Activated T-cell treated with anti-CD3 and anti-CD28 coated beads, Interleukin-2, amount 50 U/mL, for 72 hours (primary cell): ENCODE measurements at places on chromosomes 12 and 14.

GRCh38 chr14:59465316-59466135 is at the start of gene GPR135:
Gene GPR135 (minus strand): TSS chr14:59465380. CDS start chr14:59465226, 154 bp downstream.
- H3K4me3 ChIP-seq, result peak within 1 kb of the TSS; percentile 90
- no peak for DNase-seq
- H3K27me3 ChIP-seq, result peaks cover 11% of the 10 kb centered on the region
- no peak within 1 kb of the TSS for H3K27ac ChIP-seq
- H3K36me3 ChIP-seq, result peaks cover 2% of the 10 kb centered on the region

DNA sequence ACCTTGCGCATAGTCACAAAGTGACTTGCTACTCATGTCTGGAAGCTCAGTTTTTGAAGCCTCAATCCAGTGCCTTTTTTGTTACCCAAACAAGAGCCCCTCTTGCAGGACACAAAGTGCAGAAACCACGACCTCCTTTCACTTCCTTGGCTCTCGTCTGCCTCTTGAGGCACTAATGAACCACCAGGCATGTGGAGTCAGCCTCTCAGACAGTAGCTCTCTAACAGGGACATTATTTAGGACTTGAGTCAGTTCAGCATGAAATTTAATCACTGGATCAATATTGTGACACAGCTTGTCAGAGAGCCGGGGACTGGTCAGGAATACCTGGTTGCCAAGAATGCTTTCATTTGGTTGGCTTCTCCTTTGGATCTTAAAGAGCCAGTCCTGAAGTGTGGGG is 46.7 kb downstream of the HSPB8 start:
- no peaks in the 10 kb centered on the region for H3K4me1 ChIP-seq
- no peaks in the 10 kb centered on the region for H3K36me3 ChIP-seq
- peaks cover 5% of the 10 kb centered on the region for H3K27me3 ChIP-seq

DNA sequence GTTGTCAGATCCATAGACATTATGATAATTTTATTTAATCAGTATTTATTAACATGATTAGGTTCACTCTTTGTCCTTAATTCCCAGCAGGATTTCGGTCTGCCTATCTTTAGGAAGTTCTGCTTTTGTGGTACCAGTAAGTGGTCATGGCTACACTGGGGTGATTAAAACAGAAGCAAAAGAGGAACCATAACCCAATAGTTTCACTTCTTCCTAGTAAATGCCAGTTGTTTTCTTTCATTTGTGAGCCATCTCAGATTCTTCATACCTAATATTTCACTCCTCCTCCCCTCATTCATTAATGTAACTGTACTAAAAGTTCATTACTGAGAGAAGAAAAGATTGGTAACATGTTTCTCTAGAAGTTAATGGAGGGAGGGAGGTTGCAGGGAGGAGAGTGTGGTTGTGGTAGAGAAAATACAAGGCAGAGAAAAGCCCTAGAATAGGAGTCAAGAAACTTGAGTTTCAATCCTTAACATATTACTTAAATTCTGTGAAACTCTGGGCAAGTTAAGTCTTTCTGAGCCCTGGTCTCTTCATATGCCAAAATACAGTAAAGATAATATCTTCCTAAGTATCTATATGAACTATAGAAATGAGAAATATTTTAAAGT is 101.2 kb downstream of the PEBP1 start:
- no peaks in the 10 kb centered on the region for H3K27me3 ChIP-seq
- no peak for DNase-seq
- peak overlapping the region; percentile 55 for H3K27ac ChIP-seq
- peaks cover 23% of the 10 kb centered on the region for H3K36me3 ChIP-seq
- H3K4me3 ChIP-seq, result no peak overlapping the region
- peaks cover 6% of the 10 kb centered on the region for H3K4me1 ChIP-seq

- no peak overlapping the region for H3K27ac ChIP-seq
- H3K36me3 ChIP-seq, result no peaks in the 10 kb centered on the region
- no peak overlapping the region for H3K4me3 ChIP-seq
- no peaks in the 10 kb centered on the region for H3K4me1 ChIP-seq
Observed at GRCh38 chr12:32397696-32398095, 1.7 kb upstream of the FGD4 start.

DNA sequence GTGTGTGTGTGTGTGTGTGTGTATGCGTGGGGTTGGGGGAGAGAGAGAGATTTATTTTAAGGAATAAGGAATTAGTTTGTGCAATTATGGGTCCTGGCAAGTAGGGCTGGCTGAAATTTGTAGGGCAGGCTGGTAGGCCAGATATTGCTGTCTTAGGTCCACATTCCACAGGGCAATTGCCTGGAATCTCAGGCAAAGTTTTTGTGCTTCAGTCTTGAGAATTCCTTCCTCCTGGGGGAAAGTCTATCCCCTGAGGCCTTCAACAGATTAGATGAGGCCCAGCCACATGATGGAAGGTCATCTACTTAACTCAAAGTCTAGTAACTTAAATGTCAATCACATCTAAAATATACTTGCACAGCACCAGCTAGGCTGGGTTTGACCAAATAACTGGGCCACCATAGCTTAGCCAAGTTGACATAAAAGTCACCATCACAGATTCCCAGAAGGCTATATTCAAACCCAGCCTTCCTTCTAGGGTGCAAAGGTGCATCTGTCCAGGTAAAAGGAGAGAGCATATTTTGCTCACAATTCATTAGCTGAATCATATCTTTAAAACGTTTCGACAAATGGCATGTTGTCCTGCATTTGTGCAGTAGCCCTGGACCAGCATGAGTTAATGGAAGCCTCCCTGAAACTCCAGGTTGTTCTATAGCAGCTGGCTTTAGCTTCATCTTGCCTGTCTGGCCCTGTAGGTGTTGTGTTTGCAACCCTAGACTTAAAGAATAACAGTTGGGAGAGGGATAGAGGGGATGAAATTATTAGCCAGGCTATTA is 63.1 kb downstream of the C14orf132 start:
- DNase-seq, result no peak
- H3K4me3 ChIP-seq, result no peak overlapping the region
- H3K36me3 ChIP-seq, result no peaks in the 10 kb centered on the region
- H3K27me3 ChIP-seq, result peaks cover under 1% of the 10 kb centered on the region
- H3K27ac ChIP-seq, result no peak overlapping the region
- no peaks in the 10 kb centered on the region for H3K4me1 ChIP-seq

GRCh38 chr12:128083132-128083729 is 183.7 kb upstream of the TMEM132C start:
- no peaks in the 10 kb centered on the region for H3K4me1 ChIP-seq
- no peak overlapping the region for H3K4me3 ChIP-seq
- no peaks in the 10 kb centered on the region for H3K36me3 ChIP-seq
- H3K27me3 ChIP-seq, result no peaks in the 10 kb centered on the region

- H3K27ac ChIP-seq, result peak overlapping the region; percentile 68
- H3K4me3 ChIP-seq, result peak overlapping the region; percentile 17
- peaks cover 24% of the 10 kb centered on the region for H3K27me3 ChIP-seq
- no peak for DNase-seq
Observed at GRCh38 chr12:75754698-75755097, 243.3 kb upstream of the KRR1 start.

DNA sequence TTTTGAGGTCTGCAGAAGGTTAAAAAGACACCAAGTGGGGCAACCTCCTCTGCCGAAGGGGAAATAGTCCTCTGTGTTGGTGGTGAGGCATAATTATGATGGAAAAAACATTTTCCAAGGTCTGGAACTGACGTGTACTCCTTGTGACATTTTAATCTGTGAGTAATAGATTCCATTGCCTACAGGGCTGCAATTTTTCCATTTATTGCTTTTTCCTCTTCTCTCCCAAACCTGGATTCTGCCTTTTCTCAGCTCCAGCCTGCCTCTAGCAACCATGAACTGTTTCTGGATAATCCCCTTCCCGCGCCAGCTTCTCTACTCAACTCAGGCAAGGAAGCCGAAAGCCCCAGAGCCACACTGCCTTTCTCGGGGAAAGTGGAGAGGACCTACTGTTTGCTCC is 230.1 kb upstream of the PLXNC1 start:
- no peaks in the 10 kb centered on the region for H3K36me3 ChIP-seq
- peaks cover 6% of the 10 kb centered on the region for H3K4me1 ChIP-seq
- H3K27ac ChIP-seq, result no peak overlapping the region
- no peak for DNase-seq
- H3K4me3 ChIP-seq, result no peak overlapping the region

DNA sequence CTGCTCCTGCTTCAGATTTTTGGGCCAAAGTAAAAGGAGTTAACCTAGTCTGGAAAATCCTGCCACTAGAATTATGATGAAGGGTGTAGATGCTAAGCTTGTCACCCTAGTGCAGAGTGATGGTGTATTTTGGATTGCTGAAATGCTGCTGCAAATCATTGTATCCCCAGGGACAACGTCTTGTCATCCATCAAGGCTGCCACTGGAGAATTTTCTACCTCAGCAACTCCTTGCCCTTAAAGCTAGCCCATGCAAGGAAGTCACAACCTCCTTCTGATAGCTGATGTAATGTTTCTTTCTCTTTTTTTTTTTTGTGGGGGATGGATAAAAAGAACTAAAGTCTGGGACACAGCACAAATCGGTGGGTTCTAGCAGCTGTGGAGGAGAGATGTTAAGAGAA is 139.4 kb upstream of the FRMD6 start:
- no peak overlapping the region for H3K4me3 ChIP-seq
- DNase-seq, result no peak
- no peaks in the 10 kb centered on the region for H3K4me1 ChIP-seq
- no peak overlapping the region for H3K27ac ChIP-seq
- no peaks in the 10 kb centered on the region for H3K36me3 ChIP-seq

DNA sequence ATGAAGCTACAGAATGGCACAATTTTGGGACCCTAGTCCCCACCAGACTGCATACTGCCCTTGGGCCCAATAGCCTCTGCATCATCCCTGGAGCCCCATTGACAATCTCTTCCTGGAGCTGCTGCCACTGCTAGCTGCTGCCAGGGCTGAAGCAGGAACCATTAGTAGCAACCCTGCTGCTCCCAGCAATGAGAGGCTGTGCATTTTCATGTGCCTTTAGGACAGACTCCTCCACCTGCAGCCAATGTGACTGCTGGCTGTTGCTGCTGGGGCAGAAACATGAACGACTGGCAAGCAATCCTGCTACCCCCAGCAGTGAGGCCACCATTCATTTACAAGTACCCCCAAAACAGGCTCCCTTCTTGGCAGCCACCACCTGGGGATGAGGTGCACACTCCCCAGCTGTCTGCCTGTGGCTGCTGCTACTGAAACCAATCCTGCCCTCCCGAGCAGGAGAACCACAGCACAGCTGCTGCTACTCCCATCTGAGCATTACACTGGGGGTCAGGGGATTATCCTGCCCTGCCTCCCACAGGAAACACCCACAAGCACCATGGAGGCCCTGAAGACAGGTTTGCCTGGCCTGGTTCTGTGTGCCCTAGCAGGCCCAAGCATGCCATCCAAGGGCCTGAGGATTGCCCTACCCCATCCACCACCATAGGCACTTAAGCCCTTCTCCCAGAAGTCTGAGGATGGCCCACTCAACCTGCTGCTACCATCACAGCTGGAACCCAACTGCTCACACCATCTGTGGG is 181.0 kb downstream of the MYRFL start:
- H3K4me3 ChIP-seq, result no peak overlapping the region
- H3K4me1 ChIP-seq, result no peaks in the 10 kb centered on the region
- H3K27ac ChIP-seq, result no peak overlapping the region
- DNase-seq, result no peak

- H3K27me3 ChIP-seq, result no peaks in the 10 kb centered on the region
- peaks cover 10% of the 10 kb centered on the region for H3K4me1 ChIP-seq
- H3K36me3 ChIP-seq, result peaks cover 26% of the 10 kb centered on the region
- no peak for DNase-seq
- H3K27ac ChIP-seq, result no peak overlapping the region
Observed at GRCh38 chr14:60882219-60882618, 98.7 kb downstream of the TRMT5 start.

GRCh38 chr12:125841332-125841731 is 776.1 kb downstream of the AACS start:
- no peaks in the 10 kb centered on the region for H3K4me1 ChIP-seq
- H3K36me3 ChIP-seq, result peaks cover 2% of the 10 kb centered on the region
- no peak overlapping the region for H3K27ac ChIP-seq
- DNase-seq, result no peak
- H3K27me3 ChIP-seq, result no peaks in the 10 kb centered on the region

- H3K4me3 ChIP-seq, result peak overlapping the region; percentile 78
- peaks cover 27% of the 10 kb centered on the region for H3K36me3 ChIP-seq
- H3K27me3 ChIP-seq, result no peaks in the 10 kb centered on the region
- peak; percentile 63 for DNase-seq
Observed at GRCh38 chr14:100106250-100107112, 41.3 kb downstream of the EVL start.

- H3K4me1 ChIP-seq, result peaks cover 97% of the 10 kb centered on the region
- peaks cover 4% of the 10 kb centered on the region for H3K36me3 ChIP-seq
- H3K4me3 ChIP-seq, result peak overlapping the region; percentile 77
- no peaks in the 10 kb centered on the region for H3K27me3 ChIP-seq
- no peak for DNase-seq
- peak overlapping the region; percentile 48 for H3K27ac ChIP-seq
Observed at GRCh38 chr12:111434049-111434448, 28.3 kb downstream of the SH2B3 start.

GRCh38 chr14:87492561-87492960 is 500.4 kb downstream of the GALC start:
- no peak overlapping the region for H3K4me3 ChIP-seq
- no peak for DNase-seq
- H3K27ac ChIP-seq, result no peak overlapping the region
- H3K36me3 ChIP-seq, result no peaks in the 10 kb centered on the region
- H3K27me3 ChIP-seq, result no peaks in the 10 kb centered on the region
